ENCODE measurements at places on chromosomes 7 and 10.

GRCh38 chr10:98416606-98417388 is 1.8 kb upstream of the PYROXD2 start:
- no peak for DNase-seq

- DNase-seq, result no peak
These were observed 174.5 kb downstream of the ZNF365 start for GRCh38 chr10:62548686-62549085.

DNA sequence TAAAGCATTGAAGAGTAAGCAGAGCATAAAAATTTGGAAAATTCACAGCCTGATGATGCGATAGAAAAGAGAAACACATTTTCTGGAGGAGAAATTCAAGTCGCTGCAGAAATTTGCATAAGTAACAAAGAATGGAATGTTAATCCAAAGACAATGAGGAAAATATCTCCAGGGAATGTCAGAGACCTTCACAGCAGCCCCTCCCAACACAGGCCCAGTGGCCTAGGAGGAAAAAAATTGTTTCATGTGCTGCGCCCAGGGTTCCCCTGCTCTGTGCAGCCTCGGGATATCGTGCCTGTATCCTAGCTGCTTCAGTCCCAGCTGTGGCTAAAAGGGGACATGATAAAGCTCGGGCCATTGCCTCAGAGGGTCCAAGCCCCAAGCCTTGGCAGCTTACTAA is 206.8 kb downstream of the TPK1 start:
- no peak for DNase-seq

DNA sequence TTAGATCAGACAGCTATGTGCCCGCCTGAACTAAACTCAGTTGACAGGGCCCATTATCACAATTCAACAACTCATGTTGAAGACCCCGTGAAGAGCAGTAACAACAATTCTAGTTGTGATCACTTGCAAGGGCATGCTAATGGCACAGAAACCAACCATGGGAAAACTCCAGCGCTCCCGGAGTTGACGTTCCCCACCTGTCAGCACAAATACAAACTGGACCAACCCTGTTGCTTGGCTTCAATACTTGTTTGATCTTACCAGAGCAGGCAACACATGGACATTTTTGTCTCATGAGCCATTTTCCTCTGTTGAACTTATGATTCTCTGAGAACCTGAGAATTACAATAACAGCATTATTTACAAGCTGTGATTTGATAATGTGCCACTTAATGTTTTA is 119.0 kb upstream of the LANCL2 start:
- DNase-seq, result no peak

DNA sequence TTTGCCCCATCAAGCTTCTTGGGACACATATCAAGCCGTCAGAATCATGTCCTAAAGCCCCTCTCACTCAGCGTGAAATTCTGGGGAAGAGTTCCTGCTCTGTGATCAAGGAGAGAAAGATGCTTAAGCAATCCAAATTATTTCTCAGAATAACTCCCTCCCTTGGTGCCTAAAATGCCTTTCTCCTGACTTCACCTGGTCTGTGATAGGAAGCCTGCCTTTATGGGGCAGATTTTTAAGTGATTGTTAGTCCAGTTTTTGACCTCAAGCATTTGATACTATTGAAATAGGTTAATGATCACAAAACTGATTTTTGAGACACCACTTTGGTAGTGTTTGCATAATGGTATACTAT is 76.4 kb upstream of the MAGI2 start:
- DNase-seq, result no peak

GRCh38 chr10:30553018-30553625 is 76.4 kb downstream of the LYZL2 start:
- no peak for DNase-seq

- no peak for DNase-seq
These were observed 110.1 kb downstream of the MAD1L1 start for GRCh38 chr7:2122651-2123050.

- DNase-seq, result no peak
These were observed 1209.8 kb upstream of the CELF2 start for GRCh38 chr10:9807846-9808245.

- DNase-seq, result no peak
These were observed 100.6 kb downstream of the GRB10 start for GRCh38 chr7:50682079-50682478.

Measured in activated effector memory CD4-positive, alpha-beta T cell treated with anti-CD3 and anti-CD28 coated beads, Interleukin-2, amount 50 U/mL, for 16 hours (primary cell).